ENCODE measurements at places on chromosomes 4 and X.
A peak's percentile ranks its signal among the peaks of the same experiment; 100 is the strongest.

DNA sequence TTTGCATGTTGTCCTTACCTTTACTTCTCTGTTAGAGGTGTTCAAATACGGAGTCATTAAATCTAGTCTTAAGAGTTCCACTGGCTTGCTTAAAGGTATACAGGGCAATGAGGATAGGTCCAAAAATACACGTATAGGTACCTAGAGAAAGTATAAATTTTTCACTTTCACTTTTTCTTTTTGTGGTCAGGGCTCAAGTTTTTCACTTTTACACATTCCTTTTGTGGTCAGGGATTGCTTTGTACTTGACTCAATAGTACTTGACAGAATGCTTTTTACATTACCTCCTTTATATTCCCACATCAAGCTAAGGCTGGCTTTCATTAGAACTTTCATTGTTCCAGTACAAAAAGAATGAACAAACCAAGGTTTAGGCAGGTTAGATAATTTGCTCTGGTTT, 21.7 kb downstream of the TMEM184C start:
- DNase-seq: no peak

- no peak for DNase-seq
These were observed 37.4 kb downstream of the MAML3 start for GRCh38 chr4:140116442-140117104.

- no peak for DNase-seq
These were observed 63.1 kb upstream of the PDHA1 start for GRCh38 chrX:19280636-19281035.

DNA sequence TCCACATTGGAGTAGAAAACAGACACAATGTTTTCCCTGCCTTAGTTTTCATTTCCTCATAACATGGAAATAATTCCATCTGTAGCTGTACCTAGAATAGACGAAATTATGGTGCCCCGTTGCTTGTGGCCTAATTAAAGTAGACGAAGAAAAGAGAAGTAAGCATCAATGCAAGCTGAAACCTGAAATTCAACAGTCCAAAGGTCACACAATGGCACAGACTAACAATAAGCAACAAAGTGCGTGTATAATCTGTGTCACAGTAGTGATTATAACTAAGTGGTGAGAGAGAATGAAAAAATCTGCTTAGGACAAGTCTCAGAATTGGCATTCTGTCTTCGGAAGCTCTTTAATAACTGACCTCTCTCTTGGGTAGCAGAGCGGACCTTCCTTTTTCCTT, 24.3 kb downstream of the MAGEB17 start:
- no peak for DNase-seq

GRCh38 chrX:149527705-149528104, 13.1 kb upstream of the EOLA1 start:
- no peak for DNase-seq

GRCh38 chr4:6123976-6124375, 76.4 kb downstream of the JAKMIP1 start:
- no peak for DNase-seq

GRCh38 chrX:63657821-63658220, 127.2 kb downstream of the ARHGEF9 start:
- peak; percentile 20 for DNase-seq

- no peak for DNase-seq
These were observed 14.5 kb downstream of the UGT2B15 start for GRCh38 chr4:68655764-68656444.

DNA sequence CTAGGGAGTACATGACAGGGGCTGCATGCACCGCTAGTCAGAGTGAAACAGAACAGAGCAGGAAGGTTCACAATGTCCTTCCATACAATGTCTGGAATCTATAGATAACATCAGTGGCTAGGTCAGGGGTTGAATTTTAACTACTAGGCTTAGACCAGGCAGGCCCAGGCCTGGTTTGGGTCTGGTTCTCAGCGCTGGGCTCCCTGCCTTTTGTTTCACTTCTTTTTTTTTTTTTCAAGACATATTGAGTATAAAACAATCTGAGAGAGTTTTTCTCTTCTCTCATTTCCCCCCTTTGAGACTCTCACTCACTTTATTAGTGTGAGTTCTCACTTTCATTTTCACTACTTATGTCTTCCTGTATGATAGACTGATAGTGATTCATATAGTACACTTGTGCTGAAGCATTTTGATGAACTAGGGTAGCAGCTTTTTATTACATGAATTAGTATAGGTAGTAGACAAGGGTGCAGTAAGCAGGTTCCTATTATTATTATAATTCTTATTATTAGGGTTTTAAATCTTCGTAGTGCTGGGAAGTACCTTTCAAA, 120.0 kb upstream of the ZDHHC15 start:
- DNase-seq: no peak

DNA sequence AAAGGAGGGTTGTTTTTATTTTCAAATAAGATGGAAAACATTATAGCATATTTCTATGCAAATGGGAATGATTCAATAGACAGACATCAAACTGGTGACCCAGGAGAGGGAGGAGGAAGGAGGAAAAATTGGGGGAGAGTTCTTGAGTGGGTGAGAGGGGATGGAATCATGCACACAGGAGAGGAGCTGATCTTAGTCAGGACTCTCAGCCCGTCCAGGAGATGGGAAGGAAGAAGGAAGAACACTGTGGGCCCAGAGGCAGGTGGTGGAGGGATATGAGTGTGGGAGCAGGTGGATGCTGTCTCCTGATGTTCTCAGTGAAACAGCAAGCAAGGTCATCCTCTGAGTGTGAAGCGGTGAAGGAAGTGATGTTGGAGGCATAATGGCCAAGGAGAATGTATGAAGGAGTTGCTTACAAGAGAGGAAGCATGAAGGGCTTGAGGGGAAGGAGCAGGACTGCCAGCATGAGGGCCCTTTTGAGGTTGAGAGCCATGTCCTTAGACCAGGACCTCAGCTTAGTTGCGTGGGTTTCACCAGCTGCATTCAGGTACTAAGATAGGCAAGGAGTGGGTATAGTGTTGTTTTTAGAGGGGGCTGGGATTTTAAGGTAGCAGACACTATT, 161.7 kb upstream of the NAP1L5 start:
- no peak for DNase-seq

- DNase-seq: no peak
These were observed 4.5 kb downstream of the GTPBP6 start for GRCh38 chrX:314049-314448.

DNA sequence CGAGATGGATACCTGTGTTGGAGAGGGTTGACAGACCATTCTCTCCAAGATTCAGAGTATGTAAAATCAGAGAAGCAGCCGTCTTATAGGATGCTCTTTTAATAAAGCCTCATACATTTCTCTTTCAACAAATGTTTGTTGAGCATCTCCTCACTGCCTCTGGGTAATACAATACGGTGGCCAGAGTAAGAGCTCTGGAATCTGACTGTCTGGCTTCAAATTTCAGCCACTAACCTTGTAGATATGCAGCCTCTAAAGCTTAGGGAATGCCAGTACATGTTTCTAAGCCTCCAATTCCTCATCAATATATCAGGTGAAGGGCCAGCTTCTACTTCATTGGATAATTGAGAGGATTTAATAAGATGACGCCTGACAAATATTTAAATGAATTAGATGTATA, 61.3 kb downstream of the CLNK start:
- DNase-seq: no peak

- DNase-seq: no peak
These were observed 1.1 kb downstream of the SLIT2 start for GRCh38 chr4:20252656-20253282.

DNA sequence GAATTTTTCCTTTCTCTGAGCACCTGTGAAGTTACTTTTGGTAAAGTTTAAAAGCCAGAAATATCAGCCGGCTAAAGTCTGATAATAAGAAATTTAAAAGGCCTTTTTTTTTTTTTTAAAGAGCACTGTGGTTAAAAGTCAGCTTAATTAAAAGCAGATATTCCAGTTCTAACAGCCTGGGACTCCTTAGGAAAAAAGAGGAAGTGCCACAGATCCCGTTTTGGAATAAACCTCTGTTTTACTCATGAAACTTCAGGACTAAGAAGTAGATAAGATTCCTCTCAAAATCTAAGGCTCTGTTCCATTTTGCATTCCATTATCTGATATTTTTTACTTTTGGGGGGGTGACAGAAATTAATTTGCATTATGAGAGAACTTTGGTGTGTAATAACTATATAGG, 37.8 kb downstream of the ABCB7 start:
- no peak for DNase-seq

GRCh38 chrX:70476934-70477733, 32.5 kb downstream of the DLG3 start:
- no peak for DNase-seq

GRCh38 chr4:22686141-22686540, 6.6 kb upstream of the GBA3 start:
- DNase-seq: no peak

GRCh38 chr4:153784166-153784699, 4.7 kb downstream of the SFRP2 start:
- DNase-seq: no peak

DNA sequence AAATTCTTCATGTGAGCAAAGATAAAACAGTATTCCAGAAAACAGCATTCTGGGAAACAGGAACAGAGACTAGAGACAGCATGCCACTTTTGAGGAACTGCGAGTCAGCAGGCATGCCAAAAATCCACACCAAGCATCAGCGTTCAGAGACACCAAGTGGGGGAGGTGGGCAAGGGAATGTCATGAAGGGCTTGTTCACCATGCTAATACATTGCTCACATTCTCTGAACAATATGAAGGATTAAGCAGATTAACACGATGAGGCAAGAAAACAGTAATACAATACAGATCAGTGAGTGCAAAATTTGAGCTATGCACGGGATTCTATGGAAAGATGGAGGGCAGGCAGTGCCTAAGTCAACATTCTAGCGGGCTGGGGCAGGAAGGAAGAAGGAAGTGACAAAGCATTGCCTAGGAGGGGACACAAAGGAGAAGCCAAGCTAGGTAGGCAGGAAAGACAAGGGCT, 278.3 kb downstream of the FBXW7 start:
- no peak for DNase-seq

Data from epithelial cell of prostate (primary cell).